ENCODE measurements at places on chromosomes 5 and 9. TPM values are rescaled to one million over a fixed set of nuclear protein-coding genes. Genes with fewer than 3 reads are reported as not detected.

DNA sequence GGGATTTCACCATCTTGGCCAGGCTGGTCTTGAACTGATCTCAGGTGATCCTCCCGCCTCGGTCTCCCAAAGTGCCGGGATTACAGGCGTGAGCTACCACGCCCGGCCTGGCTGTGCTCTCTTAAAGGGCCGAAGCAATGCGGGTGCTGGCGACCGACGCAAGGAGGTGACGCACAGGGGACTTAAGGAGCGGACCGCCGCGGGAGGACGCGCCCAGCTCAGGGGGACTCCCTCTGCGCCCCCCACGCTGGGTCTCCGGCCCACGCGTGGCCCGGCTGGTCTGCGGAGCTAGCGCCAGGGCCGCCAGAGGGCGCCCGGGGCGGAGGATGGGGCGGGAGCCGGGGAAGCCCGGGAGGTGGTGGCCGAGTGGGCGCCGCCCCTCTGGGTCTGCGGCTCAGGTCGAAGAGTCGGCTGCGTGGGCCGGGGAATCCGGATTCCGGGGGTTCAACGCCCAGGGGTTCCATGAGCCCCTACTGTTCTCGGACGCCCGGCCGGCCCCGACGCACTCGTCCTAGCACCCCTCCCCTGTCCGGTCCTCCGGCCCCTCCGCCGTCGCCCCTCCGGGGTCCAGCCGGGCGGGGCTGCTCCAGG lies 502 bp upstream of the CERCAM start:
- peak; percentile 89 for ATAC-seq

- no peak for ATAC-seq
Measured at GRCh38 chr9:136558373-136558772, 12.5 kb upstream of the NOTCH1 start.

DNA sequence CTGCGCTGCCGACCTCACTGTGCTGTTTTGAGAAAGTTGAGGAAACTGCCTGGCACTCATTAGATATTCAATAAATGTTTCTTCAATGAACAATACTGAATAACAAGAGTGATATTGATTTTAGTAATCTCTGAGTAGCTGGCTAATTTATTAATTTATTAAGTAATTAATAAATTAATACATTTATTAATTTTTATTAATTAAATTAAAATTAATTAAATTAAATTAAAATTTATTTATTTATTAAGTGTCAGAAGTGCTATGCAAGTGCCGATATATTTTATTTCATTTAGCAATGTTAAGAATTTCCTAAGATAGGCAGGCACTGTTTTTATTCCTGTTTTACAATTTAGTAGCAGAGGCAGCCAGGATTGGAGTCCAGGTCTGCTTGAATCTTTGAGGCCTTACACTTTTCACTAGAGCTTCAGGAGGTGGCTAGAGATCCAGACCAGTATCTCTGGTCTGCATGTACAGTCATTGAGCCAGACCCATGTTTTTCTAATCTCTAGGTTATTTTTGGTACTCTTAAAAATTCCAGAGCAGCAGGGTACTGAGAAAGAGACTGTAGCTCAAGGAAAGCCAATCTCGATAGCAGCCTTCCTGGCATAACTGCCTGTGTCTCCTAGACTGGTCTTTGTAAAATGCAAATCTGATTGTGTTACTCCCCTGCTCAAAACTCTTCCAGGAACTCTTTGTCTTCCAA lies 109.2 kb downstream of the ARHGEF28 start:
- ATAC-seq = no peak

DNA sequence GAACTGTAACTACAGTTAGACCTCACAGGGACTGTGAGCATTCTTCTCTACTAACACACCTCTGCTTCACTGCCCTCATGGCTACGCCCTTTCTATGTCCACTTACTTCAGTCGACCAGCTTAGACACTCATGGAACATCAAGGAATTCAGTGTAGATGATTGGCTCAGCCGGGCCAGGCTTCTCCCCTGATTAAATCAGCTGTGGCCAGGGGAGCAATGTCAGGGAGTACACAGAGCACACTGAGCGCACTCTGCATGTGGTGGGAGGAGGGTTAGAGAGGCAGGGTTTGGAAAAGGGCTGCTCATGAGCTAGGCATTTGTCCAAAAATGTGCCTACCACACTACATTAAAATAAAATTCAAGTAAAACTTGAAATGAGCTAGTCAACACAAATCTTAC lies 400.5 kb downstream of the ARRDC3 start:
- ATAC-seq = no peak

GRCh38 chr5:142826741-142827492 lies 56.7 kb downstream of the ARHGAP26 start:
- ATAC-seq = peak; percentile 82

GRCh38 chr9:110050925-110051355 lies 157.0 kb downstream of the C9orf152 start:
- ATAC-seq = peak; percentile 64

GRCh38 chr5:155480731-155481131 lies 467.2 kb downstream of the KIF4B start:
- ATAC-seq = no peak

- ATAC-seq = no peak
Measured at GRCh38 chr5:34669931-34670516, 13.9 kb downstream of the RAI14 start.

GRCh38 chr9:125990186-125990792 lies 243.1 kb downstream of the PBX3 start:
- no peak for ATAC-seq

GRCh38 chr5:72673180-72673579 lies 143.3 kb upstream of the TNPO1 start:
- ATAC-seq = no peak

- no peak for ATAC-seq
Measured at GRCh38 chr5:4359847-4360246, 764.2 kb downstream of the IRX1 start.

DNA sequence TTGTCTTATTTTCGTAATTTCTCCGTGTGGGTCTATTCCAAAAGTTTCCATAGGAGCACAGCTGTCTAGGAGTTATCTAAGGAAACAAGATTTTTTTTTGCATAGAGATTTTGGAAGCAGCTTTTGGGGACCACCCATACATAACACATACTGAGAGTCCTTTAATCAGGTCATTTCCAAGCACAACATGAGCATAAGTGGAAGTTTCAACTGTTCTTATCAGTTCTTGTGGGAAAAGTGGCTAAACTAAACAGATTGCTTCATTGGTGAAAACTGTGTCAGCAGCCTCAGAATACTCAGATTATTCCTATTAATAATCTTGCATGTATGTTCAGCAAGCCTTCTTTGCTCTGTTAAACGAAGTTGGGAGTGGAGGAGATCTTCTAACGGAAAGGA lies 153.6 kb upstream of the TYRP1 start:
- ATAC-seq = no peak

- ATAC-seq = no peak
Measured at GRCh38 chr5:171615705-171616640, 169.6 kb upstream of the SMIM23 start.

DNA sequence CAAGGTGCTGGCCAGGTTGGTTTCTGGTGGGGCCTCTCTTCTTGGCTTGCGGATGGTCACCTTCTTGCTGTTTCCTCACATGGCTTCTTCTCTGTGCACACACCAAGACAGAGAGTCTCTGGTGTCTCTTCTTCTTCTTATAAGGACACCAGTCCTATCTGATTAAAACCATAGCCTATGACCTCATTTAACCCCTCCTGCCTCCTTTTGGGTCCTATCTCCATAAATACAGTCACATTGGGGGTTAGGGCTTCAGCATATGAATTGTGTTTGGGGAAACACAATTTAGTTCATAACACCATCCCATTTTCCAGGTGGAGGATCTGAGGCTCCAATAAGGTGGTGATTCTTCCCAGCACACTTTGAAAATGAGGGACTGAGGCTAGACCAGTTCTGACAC lies 80.4 kb downstream of the SPRY4 start:
- ATAC-seq = no peak

DNA sequence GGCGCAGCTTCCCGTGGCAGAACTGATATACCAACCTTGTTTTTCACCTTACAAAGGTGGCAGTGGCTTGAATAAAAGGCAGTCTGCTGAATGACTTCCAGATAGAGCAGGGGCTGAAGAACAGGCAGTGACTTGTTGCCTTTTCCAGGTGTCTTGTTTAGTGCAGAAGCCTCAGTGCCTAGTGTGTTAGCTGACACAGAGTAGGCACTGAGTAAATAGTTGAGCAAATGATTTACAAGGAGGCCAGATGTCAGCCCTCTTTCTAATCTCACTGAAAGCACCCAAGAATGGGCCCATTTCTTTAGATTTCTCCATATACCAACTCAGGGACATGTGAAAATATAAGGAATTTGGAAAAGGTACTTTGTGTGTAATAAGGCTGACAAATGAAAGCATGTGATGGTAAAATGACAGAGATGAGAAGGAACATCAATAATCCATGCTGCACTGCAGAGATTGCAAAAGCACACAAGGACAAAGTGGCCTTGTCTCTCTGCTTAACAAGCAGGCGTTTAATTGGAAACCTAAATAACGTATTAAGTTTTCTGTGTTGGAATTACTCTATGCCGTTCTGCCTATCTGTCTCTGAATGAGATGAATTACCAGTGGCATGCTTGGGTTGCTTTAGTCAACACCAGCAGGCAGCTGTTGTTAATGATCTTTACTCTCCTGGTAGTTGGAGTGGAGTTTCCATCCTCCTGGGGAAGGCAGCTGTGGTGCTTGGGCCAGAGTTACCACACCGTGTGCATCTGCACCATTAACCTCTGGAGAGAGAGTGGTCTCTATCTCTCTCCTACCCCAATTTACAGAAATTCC lies 360.1 kb upstream of the C9orf72 start:
- no peak for ATAC-seq

DNA sequence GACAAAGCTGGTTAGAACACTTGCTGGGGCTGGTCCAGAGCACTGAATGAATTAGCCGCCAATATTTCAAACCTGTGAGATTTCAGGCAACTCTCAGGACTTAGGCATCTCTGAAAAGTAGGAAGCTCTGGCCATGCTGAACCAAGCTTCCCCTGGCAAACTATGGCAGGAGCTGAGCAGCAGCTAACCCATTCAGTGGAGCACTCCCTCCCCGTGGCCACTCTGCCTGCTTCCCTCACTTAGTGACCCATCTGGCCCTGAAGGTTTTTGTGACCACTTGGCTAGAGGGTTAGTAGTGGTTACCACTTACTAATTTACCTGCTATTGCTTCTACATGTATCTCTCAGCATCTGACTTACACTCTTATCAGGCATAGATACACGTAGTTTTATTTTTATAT lies 25.5 kb downstream of the FOXI1 start:
- ATAC-seq = no peak

DNA sequence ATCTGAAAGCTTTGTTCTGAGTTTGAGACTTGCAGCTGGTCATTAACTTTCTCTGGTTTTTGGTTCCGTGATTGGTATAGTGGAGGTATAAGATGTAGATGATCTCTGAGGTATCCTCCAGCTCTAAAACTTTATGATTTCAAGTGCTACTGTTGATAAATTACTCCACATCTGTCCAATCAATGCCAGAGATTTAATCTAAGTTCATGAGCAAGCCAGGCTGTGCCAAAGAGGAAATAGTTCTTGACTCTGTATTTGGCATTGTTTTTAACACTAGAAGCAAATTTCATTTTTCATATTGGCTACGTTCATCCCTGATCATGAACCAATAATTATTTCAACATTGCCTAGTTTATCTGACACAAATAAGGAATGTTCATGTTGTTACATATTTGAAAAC lies 28.5 kb upstream of the CHD1 start:
- ATAC-seq = no peak

GRCh38 chr5:30540150-30540549 lies 653.3 kb upstream of the CDH6 start:
- ATAC-seq = no peak

DNA sequence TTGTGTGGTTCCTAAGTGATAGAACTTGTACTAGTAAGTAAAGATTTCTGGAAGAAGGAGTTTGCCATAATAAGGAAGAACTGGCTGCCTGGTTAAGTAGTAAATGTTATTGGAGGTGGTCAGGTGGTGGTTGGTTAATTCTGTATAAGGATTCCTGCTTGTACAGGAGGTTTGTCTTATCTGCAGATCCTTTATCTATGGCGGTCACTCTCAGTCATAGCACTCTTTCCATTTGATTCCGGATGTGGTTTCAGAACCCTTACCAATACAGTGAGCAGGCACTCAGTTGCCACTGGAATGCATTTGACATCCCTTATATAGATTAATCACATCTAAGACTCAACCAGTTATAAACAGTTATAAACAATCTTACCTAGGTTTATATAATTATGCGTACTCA lies 50.3 kb downstream of the RAD50 start:
- peak; percentile 65 for ATAC-seq

DNA sequence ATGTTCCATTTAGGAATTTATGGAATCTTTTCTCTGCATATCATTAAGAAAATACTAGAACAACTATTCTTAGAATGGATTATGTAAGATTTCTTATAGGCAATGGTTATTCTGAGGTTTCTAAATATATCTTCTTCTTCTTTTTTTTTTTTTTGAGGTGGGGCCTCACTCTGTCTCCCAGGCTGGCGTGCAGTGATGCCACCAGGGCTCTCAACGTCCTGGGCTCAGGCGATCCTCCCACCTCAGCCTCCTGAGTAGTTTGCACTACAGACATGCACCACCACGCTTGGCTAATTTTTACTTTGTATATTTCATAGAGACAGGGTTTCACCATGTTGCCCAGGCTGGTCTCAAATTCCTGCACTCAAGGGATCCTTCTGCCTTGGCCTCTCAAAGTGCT lies 137.2 kb downstream of the SREK1 start:
- ATAC-seq = no peak

DNA sequence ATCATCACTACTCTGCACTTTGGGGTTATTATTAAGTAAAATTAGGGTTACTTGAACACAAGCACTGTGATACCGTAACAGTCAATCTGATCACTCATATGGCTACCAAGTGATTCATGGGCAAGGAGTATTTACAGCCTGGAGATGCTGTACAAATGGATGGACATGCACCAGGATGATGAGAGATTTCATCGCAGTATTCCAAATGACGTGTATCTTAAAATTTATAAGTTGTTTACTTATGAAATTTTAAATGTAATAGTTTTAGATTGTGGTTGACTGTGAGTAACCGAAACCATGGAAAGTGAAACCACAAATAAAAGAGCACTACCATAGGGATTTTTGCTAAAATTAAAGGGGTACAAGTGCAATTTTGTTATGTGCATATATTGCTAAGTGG lies 462.2 kb upstream of the PTGER4 start:
- ATAC-seq = peak; percentile 58

TMEM215 gene
- not detected for total RNA-seq

NR2F1-AS1 gene
- not detected for total RNA-seq
